ENCODE measurements at places on chromosomes 6 and 20.

- DNase-seq: no peak
These were observed 34.9 kb upstream of the PRDM1 start for GRCh38 chr6:106051226-106051625.

GRCh38 chr6:42369568-42369967, 82.2 kb downstream of the TRERF1 start:
- DNase-seq: no peak

DNA sequence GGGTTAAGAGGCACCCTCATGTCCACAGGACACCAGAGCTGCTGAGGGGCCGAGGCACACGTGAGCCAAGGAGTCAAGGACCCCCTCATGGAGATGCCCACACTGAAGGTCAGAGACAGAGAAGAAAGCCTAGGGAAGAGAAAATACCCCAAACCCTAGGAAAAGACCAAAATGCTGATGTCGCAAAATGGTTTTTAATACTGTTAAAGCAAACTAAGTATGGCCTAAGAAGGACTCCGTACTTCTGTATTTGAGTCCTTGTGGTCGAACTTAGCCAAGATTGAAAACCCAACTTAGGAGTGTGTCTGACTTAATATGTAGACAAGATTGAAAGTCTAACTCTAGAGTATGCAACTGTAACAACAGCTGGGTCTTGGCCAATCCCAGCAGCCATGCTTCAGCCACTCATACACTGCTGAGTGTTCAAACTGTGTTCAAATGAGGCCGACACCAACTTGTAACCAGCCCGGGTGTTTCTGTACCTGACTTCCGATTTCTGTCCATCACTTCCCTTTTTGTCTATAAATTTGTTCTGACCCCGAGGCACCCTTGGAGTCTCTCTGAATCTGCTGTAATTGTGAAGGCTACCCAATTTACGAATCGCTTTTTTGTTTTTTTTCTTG, 92.6 kb upstream of the AGPAT4 start:
- DNase-seq: no peak

- DNase-seq: no peak
These were observed 1.3 kb downstream of the SULF2 start for GRCh38 chr20:47783828-47784598.

GRCh38 chr20:34643928-34644327, 33.0 kb downstream of the PIGU start:
- no peak for DNase-seq

DNA sequence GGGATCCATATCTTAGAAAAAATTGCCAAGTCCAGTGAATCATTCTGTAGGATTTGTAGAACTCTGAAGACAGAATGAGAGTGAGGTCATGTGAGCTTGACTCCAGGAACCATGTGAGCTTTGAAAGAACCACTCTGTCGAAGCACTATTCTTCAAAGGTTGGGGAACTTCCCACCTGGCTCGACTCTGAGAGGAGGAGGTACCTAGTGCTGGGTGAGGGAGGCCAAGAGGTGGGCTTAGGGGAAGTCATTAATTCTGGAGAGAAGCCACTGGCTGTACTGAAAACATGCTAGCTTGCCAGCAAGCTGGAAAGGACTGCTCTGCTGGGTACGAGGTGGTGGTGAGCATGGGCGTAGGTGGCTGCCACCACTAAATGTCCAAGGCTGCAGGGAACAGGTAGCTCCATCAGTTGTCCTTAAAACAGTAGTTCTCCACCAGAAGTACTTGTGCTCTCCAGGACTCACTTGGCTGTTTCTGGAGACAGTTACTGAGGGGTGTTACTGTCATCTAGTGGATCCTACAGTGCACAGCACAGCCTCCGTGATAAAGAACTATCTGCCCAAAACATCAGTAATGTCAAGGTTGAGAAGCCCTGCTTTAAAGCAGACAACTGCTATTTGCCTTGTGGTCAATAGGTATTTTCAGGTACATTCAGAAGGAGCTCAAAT, 34.7 kb upstream of the SYNJ2 start:
- no peak for DNase-seq

- no peak for DNase-seq
These were observed 621.5 kb downstream of the TENT5A start for GRCh38 chr6:81130969-81131368.

- DNase-seq: no peak
These were observed 55.0 kb upstream of the BHLHE23 start for GRCh38 chr20:63061771-63062100.

DNA sequence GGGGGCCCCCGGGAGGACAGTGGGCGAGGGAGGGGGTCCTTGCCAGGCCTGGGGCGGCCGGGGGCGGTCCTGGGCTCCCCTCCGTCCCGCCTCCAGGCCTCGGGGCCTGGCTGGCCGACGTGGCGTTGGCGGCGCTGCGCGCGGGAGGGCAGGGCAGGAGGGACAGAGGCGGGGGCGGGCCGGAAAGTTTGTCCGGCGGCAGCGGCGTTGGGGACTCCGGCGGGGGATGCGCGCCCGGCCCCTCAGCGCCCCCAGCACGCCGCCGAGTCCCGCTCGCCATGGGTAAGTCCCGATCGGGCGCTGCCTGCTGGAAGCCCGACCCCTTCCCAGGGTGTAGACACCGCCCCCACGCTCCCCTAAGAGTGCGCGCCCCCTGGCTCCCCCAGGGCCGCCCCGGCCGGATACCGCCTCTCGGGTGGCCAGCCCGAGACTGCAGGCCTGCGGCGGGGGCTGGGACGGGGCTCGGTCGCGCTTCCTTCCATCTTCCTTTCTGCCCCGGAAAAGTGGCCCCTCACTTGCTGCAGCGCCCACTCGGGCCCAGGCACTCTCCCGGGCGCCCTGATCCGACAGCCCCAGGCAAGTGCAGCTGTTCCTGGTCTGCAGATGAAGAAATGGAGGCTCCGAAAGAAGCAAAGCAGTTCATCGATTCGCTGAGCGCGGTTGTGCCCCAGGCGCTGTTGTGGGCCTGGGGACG, at the start of gene SLC2A10:
SLC2A10 (plus strand) TSS at position 191 of the 694 bp plus-strand sequence; CDS start at position 279, 88 bp downstream.
- peak; percentile 19 for DNase-seq

DNA sequence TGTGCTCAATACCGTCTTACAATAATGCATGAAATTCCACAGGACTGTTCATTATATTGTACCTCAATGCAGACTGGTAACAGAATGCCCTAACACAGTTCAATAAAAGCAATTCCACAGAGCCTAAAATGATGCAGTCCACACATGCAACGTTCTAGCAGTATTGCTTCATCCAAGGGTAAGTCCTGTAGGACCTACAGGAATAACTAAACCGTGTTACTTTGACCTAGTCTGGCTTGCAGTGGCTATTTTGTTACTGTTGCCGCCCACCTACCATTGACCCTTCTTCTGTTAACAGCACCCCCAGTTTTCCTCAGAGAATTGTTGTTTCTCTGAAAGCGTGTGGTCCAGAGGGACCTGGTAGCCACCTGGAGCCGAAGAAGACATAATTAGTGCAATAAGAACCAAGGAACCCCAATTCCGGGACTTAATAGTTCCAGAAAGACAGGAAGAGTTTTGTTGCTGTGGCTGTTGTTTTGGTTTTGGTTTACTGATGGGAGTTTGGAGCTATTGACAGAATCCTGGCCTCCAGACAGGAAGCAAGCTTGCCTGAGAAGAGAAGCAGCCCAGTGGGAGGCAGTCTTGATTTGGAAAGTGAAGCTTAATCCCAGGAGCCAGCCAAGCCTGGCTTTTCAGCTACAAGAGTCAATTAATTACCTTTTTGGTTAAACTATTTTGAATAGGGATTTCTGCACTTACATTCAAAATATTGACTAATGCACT, 91.3 kb downstream of the FRK start:
- no peak for DNase-seq

GRCh38 chr6:127403636-127404035, 55.6 kb downstream of the KIAA0408 start:
- no peak for DNase-seq

Data from CD8-positive, alpha-beta T cell (primary cell).